Stimulated activated CD8-positive, alpha-beta memory T cell treated with anti-CD3 and anti-CD28 coated beads, Interleukin-2, amount 100 ng/mL, for 1 hour (primary cell): ENCODE measurements at places on chromosomes 7 and 10.
A peak's percentile ranks its signal among the peaks of the same experiment; 100 is the strongest.

GRCh38 chr10:52064084-52064845 lies 249.8 kb upstream of the DKK1 start:
- DNase-seq = no peak

GRCh38 chr10:3485057-3485686 lies 299.8 kb downstream of the KLF6 start:
- no peak for DNase-seq

- peak; percentile 31 for DNase-seq
Observed at GRCh38 chr7:381211-382042, 91.5 kb downstream of the FOXL3 start.

DNA sequence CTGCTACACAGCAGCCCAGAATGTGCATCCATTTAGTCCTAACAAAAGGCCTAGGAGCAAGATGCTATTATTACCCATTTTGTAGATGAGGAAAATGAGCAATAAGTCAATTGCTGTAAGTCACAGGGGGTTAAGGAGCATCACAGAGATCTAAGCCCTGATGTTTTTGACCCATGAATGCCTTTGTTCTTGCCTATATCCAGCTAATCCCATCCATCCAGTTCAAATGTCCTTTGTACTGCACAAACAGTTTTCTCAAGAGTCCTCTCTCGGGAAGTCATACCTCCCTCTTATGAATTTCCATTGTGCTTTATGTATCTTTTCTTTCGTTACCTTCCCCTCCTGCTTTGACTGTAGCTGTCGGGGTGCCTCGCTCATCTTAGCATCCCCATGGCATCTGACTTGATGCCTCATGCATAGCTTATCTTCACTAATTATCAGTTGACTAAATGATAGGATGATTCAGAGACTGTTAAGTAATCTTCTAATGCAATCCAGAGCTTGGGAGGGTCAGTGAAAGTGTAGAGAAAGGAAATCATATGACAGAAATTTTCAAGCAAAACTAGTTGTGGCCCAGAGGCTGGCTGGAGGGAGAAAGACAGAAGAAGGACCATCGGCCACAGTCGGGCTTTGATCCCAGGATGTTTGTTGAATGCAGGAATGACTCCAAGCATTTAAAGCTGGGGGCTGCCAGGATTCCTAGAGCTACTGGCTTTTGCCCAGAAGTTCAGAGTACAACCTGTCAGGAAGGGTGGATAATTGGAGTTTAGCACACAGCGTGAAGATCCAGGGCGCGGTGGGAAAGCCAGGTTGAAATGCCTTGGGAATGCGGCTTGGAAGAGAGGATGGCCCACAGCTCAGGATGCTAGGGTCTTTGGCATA lies 23.5 kb downstream of the BLVRA start:
- DNase-seq = no peak

GRCh38 chr10:126770809-126771208 lies 100.3 kb upstream of the C10orf90 start:
- DNase-seq = no peak

DNA sequence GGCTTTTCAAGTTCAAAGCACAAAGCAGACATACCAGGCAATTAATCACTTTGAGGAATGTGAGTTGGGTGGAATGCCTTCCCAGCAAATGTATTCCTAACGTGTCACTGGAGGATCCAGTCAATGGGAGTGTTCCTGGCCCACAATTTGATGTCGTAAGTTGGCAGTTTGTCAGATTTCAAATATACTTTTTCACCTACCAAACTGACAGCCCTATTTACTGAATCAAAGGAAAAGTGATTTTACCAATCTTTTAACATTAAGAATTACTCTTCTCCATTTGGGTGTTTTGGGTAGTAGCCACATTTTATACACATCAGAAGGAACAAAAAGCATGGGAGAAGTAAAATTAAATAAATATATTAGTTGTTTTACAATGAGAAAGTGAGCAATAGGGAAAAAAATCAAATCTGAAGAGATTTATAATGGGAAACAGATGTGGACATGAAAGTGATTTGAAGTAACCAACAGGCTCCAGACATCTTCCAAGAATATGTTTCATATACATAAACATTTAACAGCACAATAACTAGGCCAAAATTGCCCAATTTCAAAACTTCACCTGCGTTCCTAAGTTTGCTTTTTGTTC lies 222.9 kb downstream of the MTERF1 start:
- no peak for DNase-seq

- DNase-seq = no peak
Observed at GRCh38 chr7:12431886-12432556, 28.4 kb upstream of the VWDE start.

GRCh38 chr7:553636-554111 lies 34.0 kb upstream of the PDGFA start:
- no peak for DNase-seq

DNA sequence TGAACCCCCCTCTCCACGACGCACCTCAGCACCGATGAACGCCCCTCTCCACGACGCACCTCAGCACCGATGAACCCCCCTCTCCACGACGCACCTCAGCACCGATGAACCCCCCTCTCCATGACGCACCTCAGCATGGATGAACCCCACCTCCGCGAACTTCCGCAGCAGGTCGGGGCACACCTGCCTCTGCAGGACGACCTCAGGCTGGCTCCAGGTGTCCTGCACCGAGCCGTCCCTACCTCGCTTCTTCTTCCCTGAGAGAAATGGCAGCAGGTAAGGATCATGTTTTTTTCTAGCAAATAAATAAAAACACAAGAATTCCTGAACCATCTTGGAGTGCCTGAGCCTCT lies 24.1 kb downstream of the CFAP46 start:
- DNase-seq = no peak

DNA sequence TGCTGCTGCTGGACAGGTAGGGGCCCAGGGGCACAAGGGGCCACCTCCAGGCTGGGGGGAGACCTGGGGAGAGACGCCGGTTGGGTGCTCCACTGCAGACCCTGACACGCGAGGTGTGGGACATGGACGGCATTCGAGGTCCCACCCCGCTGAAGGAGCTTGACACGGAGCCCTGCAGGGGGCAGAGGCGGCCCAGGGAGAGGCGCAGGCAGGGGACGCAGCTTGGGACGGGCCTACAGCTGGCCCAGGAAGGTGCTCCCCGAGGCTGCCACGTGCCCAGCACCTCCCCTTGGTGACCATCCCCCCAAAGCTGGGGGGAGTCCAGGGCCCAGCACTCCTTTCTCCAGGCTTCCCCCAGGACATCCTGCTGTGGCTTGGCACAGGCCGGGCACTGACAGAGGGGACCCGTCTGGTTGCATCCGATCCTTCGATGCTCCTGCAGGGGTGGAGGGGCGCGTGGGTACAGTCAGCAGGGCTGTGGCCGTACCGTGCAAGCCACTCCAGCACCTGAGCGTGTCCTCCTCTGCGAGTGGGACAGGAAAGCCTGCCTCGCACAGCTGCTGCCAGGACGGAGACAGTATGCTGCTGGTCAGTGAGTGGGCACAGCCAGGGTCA lies 174.4 kb downstream of the ELFN1 start:
- DNase-seq = no peak

DNA sequence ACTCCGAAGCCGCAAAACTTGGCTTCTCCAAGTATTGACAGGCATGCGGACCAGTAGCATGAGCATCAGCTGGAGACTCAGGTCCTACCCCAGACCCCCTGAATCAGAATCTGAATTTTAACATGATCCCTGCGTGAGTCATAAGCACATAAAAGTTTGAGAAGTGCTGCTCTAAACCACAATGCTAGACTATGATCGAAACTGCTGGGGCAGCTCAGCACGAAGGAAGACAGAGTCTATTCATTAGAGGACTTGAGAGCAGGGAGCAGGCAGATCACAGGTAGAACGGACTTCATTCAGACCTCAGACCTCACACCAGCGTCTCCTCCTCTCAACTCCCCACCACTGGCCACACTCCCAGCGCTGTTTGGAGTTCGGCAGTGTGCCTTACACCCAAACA lies 16.9 kb downstream of the CAMK2G start:
- no peak for DNase-seq

DNA sequence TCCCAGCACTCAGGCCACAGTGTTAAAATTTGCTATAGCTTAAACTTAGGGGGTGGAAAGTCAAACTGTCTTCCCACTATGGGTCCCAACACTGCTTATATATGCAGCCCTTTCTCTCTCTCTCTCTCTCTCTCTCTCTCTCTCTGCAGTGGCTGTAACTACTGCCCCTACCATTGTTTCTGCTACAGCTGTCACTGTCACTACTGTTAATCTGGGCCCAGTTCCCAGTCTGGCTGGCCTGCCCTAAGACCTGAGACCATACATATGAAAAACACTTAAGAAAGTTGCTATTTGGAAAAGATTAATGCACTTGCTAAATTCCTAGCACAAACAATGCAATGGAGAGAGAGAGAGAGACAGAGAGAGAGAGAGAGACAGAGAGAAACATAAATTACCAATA lies 78.6 kb downstream of the THSD7A start:
- DNase-seq = no peak

GRCh38 chr7:1495564-1496242 lies 8.5 kb downstream of the INTS1 start:
- no peak for DNase-seq

GRCh38 chr7:30699706-30700495 lies 17.6 kb upstream of the CRHR2 start:
- DNase-seq = no peak

DNA sequence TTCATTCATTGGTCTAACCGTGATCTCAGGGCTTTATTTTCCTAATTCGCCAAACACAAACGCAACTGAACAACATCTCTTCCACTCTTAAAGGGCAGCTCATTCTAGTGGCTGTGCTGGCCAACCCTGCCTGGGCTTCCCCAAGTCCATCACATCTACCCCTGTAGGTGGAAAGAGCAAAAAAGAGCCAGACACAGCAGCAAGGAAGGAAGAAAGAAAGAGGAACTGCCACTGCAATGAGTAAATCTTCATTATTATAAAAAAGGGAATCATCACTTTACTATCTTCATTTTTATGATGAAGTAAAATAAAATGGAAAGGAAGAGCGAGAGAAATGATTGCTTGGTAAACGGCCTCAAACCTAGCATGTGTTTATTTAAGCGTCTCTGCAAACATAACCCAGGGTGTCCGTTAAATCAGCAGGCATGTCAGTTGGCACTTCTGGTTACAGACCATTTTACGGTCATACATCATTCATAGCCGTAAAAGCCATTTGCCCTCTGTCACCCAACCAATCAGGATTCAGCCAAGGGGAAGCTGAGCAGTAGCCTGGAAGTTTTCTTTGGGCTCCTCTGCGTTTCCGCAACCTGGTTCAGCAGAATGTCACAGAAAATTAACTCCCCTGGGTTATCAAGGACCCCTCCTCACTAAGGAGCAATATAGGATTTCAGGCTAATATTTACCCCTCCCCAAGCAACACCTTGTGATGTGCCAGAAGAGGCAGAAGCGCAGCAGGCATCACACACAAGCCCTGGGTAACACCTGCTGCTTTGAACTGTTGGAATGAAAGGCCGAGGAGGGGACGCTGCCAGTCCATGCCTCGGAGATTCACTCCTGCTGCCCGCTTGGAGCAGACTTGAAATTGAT lies 234.0 kb downstream of the SNX10 start:
- no peak for DNase-seq

DNA sequence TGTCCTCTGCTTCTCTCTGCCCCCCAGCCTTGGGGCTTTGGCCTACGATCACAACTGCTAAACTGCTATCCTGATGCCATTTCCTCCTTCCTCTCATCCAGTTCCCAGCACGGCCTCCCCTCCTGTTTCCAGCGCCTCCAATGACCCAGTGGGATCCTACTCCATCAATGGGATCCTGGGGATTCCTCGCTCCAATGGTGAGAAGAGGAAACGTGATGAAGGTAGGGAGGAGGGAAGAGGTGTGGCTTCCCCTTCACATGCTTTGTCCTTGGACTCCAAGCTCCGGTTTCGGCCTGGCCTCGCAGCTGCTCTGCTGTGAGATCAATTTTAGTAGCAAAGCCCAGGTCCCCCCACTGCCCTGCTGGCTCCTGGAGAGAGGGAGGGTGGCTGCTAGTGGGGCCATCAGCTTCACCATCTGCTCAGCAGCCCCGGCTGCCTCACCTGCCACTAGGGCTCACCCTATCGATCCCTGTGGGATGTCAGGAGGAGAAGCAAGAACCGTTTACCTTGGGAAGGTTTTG lies 35.8 kb downstream of the PAX2 start:
- no peak for DNase-seq

DNA sequence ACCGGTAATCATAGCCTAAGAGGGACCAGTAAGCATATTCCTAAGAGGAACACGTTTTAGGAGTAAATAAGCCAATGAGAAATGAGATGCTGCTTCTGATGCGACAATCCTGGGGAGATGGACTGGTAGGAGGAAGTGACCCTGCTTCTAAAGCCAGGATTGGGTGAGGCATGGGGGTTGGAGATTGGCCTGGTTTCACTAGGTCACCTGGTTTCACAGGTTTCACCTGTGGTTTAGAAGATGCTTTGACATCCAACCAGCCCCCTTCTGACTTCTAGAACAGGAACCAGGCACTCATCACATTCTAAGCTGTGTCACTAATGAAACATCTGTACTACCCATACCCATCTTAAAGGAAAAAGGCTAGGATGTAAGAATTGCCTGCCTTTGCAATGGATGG lies 53.0 kb upstream of the BAMBI start:
- DNase-seq = no peak

DNA sequence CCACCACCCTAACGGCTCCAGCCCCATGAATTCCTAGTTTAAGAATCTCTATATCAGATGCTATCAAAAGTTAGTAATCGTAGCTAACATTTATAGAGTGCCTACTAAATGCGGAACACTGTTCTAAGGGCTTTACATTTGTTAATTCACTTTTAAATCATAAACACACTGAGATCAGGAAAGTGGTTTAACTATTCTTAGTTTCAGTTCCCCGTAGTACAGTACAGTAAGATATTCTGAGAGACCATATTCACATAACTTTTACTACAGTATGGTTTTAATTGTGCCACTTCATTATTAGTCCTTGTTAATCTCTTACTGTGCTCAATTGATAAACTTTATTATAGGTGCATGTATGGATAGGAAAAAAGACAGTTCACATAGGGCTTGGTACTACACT lies 22.5 kb downstream of the SYPL1 start:
- DNase-seq = no peak

DNA sequence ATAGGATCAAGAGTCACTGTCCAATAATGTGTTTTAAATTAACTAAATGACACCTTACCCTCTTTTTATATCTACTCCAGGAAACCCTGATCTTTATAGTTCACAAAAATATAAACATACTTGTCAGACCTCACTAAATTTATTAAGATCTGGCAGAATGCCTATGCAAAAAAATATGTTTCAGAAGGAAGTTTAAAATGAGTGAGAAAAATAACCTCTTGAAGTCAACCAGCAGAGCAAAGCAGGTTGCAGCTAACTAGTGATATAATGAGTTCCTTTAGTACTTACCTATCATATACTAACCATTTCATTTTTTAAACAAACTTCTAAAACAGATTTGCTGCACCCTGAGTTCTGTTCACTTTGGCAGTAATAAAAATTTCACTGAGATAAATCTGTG lies 14.0 kb upstream of the HGF start:
- DNase-seq = no peak

- DNase-seq = no peak
Observed at GRCh38 chr7:1611708-1612241, 41.9 kb upstream of the PSMG3 start.

- DNase-seq = no peak
Observed at GRCh38 chr10:110857265-110858171, 14.2 kb upstream of the PDCD4 start.
